ENCODE measurements at places on chromosomes 3 and 15.

DNA sequence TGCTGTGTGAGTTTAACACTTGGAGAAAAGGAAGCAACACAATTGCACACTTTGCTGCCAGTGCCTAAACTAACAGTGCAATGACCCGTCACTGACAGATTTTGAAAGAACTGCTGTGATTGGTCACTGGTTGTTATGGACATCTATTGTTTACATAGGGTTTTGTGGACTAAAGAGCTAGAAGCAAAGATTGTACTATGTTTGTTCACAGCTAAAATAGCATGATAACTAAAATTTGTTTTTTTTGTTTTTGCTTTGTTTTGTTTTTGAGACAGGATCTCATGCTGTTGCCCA lies 112.4 kb upstream of the GOLGA8J start:
- no peak for DNase-seq
- peaks cover 67% of the 10 kb centered on the region for H3K27me3 ChIP-seq
- no peak overlapping the region for H3K4me3 ChIP-seq
- H3K36me3 ChIP-seq, result no peaks in the 10 kb centered on the region
- H3K27ac ChIP-seq, result no peak overlapping the region

DNA sequence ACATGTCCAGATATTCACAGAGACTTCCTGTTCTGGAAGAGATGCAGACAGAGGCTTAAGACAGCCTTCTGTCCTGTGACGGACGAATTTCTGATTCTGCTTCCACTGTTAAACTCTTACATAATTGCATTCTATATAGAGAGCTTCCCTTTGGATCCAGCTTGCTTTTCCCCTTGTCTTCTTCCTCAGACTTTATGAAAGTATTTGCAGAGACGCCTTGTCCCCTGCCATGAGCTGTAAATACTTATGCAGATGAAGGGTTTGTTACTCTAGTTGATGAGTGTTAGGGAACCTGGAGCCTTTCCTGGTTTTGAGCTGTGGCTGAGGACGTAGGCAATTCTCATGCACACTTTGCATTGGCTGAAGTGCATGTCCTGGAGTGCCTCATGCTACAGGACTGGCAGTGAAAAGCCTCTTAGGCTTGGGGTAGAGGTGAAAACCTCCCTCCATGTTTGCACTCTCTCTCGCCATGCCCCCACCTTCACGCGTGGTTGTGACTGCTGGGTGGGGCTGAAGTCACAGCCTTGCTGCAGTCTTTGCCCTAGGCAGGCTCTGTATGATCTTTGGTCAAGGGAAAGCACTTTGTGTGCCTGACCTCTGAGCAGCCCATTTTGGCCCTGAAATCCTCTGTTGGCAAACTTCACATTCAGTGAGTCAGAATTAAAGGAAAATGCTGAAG lies 286.6 kb downstream of the PTPRG start:
- DNase-seq, result peak; percentile 71
- H3K36me3 ChIP-seq, result no peaks in the 10 kb centered on the region
- peak overlapping the region; percentile 81 for H3K27ac ChIP-seq
- no peak overlapping the region for H3K4me3 ChIP-seq
- H3K4me1 ChIP-seq, result peaks cover 32% of the 10 kb centered on the region

DNA sequence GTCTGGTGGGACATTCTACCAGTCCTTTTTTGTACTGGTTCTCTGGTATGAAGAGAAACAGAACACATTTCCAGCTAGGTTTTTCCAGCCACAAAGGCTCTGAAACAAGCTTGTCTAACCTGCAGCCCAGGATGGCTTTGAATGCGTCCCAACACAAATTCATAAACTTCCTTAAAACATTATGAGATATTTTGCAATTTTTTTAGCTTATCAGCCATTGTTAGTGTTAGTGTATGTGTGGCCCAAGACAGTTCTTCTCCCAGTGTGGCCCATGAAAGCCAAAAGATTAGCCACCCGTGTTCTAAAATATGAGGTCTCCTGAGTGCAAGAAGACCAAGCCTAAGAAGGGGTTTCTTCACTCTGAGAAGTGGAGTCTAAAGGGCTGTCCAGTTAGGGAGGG lies 18.4 kb upstream of the TIMP4 start:
- no peaks in the 10 kb centered on the region for H3K27me3 ChIP-seq
- DNase-seq, result no peak
- peaks cover 8% of the 10 kb centered on the region for H3K4me1 ChIP-seq
- H3K27ac ChIP-seq, result no peak overlapping the region
- no peaks in the 10 kb centered on the region for H3K36me3 ChIP-seq
- H3K4me3 ChIP-seq, result no peak overlapping the region

- no peaks in the 10 kb centered on the region for H3K4me1 ChIP-seq
- H3K27ac ChIP-seq, result no peak overlapping the region
- H3K4me3 ChIP-seq, result no peak overlapping the region
- no peaks in the 10 kb centered on the region for H3K36me3 ChIP-seq
- DNase-seq, result no peak
Observed at GRCh38 chr3:9322780-9323179, 40.1 kb upstream of the THUMPD3 start.

- H3K4me3 ChIP-seq, result peak overlapping the region; percentile 71
- H3K4me1 ChIP-seq, result peaks cover 63% of the 10 kb centered on the region
- no peaks in the 10 kb centered on the region for H3K36me3 ChIP-seq
Observed at GRCh38 chr3:146159037-146159436, 1.9 kb downstream of the PLOD2 start.

GRCh38 chr3:42213417-42213816 lies 52.6 kb downstream of the CCK start:
- no peaks in the 10 kb centered on the region for H3K27me3 ChIP-seq
- DNase-seq, result peak; percentile 68
- no peak overlapping the region for H3K27ac ChIP-seq
- no peaks in the 10 kb centered on the region for H3K4me1 ChIP-seq
- H3K36me3 ChIP-seq, result peaks cover 18% of the 10 kb centered on the region

DNA sequence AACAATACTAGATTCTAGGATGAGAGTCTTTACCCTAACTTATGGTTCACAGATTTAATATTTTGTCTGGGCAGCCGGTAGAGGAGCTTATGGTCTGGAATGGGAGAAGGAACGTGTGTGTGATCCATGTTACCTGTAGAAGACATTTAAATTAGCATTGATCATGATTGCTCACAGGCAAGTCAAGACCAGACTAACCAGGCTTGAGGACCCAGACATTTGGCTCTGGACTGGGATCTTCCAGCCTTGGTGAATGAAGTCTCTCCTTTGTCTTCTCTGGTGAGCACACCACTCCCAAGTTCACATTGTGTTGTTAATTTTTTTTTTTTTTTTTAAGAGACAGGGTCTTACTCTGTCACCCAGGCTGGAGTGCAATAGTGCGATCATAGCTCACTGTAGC lies 11.7 kb downstream of the ABHD2 start:
- DNase-seq, result no peak
- no peak overlapping the region for H3K4me3 ChIP-seq
- no peaks in the 10 kb centered on the region for H3K27me3 ChIP-seq
- peaks cover 55% of the 10 kb centered on the region for H3K4me1 ChIP-seq
- no peak overlapping the region for H3K27ac ChIP-seq

DNA sequence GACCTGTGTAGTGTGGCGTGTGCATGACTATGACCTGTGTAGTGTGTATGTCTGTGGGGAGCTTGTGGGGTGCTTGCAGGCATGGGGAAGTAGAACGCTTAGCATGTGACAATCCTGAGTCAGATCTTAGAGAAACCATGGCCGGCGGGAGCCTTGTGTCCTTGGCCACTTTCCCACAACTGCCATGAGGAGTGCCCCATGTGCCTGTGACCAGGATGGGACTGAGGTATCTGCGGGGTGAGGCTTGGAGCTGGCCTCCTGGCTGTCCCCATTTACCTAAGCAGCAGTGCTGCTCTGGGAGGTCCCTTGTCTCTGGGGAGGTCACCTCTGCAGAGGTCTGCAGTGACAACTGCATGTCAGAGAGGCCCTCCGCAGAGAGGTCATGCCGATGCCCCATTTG lies 23.6 kb downstream of the TRPM1 start:
- H3K4me3 ChIP-seq, result no peak overlapping the region
- no peaks in the 10 kb centered on the region for H3K36me3 ChIP-seq
- H3K27me3 ChIP-seq, result no peaks in the 10 kb centered on the region
- no peak overlapping the region for H3K27ac ChIP-seq
- H3K4me1 ChIP-seq, result peaks cover 9% of the 10 kb centered on the region

DNA sequence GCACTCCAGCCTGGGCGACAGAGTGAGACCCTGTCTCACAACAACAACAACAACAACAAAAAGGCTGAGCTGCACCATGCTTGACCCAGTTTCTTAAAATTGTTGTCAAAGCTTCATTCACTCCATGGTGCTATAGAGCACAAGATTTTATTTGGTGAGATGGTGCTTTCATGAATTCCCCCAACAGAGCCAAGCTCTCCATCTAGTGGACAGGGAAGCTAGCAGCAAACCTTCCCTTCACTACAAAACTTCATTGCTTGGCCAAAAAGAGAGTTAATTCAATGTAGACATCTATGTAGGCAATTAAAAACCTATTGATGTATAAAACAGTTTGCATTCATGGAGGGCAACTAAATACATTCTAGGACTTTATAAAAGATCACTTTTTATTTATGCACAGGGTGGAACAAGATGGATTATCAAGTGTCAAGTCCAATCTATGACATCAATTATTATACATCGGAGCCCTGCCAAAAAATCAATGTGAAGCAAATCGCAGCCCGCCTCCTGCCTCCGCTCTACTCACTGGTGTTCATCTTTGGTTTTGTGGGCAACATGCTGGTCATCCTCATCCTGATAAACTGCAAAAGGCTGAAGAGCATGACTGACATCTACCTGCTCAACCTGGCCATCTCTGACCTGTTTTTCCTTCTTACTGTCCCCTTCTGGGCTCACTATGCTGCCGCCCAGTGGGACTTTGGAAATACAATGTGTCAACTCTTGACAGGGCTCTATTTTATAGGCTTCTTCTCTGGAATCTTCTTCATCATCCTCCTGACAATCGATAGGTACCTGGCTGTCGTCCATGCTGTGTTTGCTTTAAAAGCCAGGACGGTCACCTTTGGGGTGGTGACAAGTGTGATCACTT lies 2.0 kb downstream of the CCR5 start:
- no peaks in the 10 kb centered on the region for H3K27me3 ChIP-seq
- no peaks in the 10 kb centered on the region for H3K4me1 ChIP-seq
- no peak overlapping the region for H3K4me3 ChIP-seq
- no peak for DNase-seq
- no peak overlapping the region for H3K27ac ChIP-seq

GRCh38 chr15:25900431-25900830 lies 37.3 kb upstream of the ATP10A start:
- no peaks in the 10 kb centered on the region for H3K36me3 ChIP-seq
- H3K27ac ChIP-seq, result no peak overlapping the region
- no peaks in the 10 kb centered on the region for H3K4me1 ChIP-seq

DNA sequence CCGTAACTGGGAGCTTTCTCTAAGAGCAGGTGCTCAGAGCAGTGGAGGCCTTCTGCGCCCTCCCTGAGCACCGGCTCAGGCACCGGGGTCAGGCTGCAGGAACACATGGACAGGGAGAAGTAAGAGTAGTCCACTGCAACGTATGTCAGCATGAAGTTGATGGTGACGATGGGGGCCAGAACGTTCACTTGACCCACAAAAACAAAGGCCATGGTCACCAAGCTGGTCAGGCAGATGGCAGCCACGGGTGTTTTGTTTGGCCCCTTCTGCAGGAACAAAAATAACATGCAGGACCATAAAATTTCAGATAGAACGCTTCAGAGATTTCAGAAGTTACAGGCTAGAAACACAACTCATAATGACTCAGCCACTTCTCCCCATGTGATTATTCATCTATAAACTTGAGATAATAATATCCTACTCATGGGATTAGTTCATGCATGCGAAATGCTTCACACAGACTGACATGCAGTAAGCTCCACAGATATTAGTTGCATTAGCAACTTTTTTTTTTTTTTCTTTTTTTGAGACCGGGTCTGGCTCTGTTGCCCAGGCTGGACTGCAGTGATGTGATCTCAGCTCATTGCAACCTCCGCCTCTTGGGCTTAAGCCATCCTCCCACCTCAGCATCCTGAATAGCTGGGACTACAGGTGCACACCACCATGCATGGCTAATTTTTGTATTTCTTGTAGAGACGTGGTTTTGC lies 52.2 kb upstream of the HEG1 start:
- H3K4me1 ChIP-seq, result peaks cover 7% of the 10 kb centered on the region
- H3K36me3 ChIP-seq, result no peaks in the 10 kb centered on the region
- DNase-seq, result no peak
- H3K27ac ChIP-seq, result no peak overlapping the region

DNA sequence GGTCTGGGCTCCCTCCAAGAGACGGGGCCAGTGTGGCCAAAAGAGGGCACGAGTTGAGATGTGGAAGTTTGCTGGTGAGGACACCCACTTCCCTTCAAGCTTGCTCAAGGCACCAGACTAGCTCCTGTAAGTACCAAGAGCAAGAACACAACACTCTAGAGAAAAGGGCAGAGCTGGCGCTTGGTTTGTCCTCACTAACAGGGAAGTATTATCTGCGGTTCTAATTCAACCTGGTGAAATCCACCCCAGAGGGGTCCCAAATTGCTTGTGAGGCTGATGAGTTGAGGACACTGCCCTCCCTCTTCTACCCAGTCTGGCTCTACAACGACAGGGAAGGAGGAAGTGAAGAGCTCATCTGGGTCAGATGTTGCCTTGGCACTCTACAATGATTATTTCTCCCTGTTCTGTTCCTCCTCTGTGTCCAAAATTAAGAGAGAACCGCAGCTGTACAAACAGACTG lies 16.9 kb upstream of the FSIP1 start:
- no peaks in the 10 kb centered on the region for H3K27me3 ChIP-seq
- H3K36me3 ChIP-seq, result no peaks in the 10 kb centered on the region
- no peak for DNase-seq
- no peak overlapping the region for H3K4me3 ChIP-seq
- H3K27ac ChIP-seq, result no peak overlapping the region
- no peaks in the 10 kb centered on the region for H3K4me1 ChIP-seq

DNA sequence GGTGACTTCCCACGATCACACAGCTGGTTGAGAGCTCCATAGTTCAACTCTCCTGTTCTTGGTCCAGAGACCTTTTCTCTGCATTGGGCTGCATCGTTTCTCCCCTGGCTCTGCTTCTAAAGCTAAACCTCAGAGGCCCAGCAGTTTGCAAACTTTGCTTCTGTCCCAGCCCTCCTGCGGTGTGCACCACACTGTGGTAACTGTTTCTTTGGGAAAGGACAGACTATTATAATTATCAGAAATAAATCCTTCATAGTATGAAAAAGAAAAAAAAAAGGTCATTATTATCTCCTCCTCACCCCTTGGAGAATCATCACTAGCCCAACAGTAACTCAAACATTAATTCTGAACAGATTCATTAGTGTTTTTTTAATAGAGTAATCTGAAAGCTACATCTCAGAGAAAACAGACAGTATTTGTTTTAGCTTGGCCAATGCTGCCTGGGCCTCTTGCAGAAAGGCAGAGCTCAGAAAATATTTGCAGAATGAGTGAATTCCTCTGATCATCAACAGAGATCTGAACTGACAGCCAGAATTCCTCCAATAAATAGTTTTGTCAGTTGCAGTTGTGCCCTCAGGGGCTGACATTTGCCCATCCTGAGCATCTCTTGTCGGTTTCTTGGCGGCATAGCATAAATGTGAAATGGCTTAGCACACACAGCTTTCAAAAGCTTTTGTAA lies 52.9 kb downstream of the BFSP2 start:
- no peak for DNase-seq
- H3K27ac ChIP-seq, result no peak overlapping the region
- no peaks in the 10 kb centered on the region for H3K36me3 ChIP-seq
- no peaks in the 10 kb centered on the region for H3K4me1 ChIP-seq
- no peaks in the 10 kb centered on the region for H3K27me3 ChIP-seq

- H3K4me3 ChIP-seq, result no peak overlapping the region
- no peaks in the 10 kb centered on the region for H3K27me3 ChIP-seq
Observed at GRCh38 chr3:89946884-89947283, 839.5 kb downstream of the EPHA3 start.

GRCh38 chr3:54960701-54961100 lies 32.8 kb upstream of the LRTM1 start:
- no peak overlapping the region for H3K4me3 ChIP-seq
- DNase-seq, result no peak
- H3K27me3 ChIP-seq, result no peaks in the 10 kb centered on the region
- no peak overlapping the region for H3K27ac ChIP-seq
- no peaks in the 10 kb centered on the region for H3K4me1 ChIP-seq

Data from transverse colon (tissue), 4 donors.